ENCODE measurements at places on chromosomes 4 and X.

DNA sequence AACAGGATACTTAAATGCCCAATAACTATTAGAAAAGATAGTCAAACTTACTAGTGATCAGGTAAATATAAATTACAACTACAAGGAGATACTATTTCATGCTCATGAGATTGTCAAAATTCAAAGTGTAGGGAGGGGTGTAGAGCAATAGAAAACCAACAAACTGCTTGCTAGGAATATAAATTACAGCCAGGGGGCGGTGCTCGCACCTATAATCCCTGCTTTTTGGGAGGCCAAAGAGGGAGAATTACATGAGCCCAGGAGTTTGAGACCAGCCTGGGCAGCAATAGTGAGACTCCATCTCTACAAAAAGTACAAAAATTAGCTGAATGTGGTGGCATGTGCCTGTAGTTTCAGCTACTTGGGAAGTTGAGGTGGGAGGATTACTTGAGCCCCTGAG, 556.5 kb upstream of the NR3C2 start:
- DNase-seq = no peak

DNA sequence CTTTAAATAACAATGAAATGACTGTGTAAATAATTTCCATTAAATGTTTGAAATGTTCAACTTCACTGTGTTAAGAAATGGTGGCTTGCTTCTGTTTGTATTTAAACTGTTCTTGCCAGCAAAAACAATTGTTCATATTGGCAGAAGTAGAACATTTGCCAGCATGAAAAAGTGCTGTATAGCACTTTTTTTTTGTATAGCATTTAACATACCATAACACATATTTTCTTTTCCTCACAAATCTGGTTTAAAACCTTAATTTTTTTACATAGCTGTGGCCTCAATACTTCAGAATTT, 94.1 kb downstream of the COX18 start:
- DNase-seq = no peak

- DNase-seq = no peak
These were observed 421.8 kb downstream of the MAPK10 start for GRCh38 chr4:85938062-85938461.

DNA sequence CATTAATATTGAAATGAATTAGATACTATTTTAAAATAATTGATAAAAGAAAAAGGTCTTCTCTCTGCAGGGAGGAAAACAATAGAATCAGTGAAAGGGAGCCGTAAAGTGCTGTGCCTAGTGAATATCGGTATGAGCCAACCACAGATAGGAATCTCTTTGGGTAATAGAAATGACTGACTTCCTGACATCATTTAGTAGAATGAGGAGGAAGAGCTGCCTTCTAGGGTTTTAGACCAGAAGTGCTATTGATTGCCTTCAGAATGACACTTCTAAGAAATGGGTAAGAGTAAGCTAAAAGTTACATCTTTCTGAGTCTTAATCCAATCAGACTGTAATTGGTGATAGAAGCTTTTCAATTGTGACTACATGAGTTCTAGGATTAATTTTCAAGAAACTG, 134.0 kb upstream of the MAP9 start:
- no peak for DNase-seq

- no peak for DNase-seq
These were observed 875.0 kb upstream of the IGFBP7 start for GRCh38 chr4:57985161-57985560.

DNA sequence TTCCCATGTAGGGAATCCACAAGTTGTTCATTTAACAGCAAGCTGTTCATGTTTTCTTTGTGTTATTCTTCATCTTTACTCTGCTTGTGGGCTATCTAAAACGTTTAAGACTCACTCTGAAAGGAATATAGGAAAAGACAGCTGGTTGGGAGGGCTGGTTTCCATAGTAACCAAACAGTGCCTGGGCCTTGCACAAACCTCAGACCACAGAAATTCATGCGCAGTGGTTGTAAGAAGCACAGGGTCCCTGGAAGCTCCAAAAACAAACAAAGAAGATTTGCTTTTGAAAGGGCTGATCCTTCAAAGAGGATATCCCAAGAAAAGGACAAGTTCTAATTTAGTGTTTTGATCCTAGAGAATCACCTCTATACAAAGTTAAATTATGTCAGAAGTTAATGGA, 7.8 kb downstream of the SERTM2 start:
- no peak for DNase-seq

GRCh38 chr4:54940996-54941865, 184.2 kb downstream of the KDR start:
- no peak for DNase-seq

DNA sequence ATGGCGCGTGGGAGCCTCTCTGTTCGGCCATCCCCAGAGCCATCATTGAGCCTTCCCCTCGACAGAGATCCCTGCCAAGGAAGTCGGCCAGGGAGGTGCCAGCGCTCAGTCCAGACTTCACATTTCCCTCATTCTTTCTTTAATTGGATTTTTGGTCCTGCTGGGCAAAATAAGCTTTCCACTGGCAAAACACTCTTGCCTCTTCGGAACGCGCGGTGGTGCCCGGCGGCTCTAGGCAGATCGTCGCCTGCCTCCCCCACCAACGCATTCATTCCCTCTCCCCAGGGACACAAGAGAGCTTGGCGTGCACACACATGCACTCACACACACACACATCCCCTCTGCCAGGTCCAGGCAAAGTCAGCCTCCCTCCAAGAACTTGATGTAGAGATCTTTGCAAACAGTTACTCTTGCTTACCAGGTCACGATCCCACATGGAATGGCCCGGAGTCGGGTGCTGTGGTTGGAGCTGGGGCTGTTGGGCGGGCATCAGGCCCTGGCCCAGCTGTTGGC, 257.1 kb downstream of the BCOR start:
- no peak for DNase-seq

- peak; percentile 75 for DNase-seq
These were observed at the start of gene SLC9A6 for GRCh38 chrX:135985157-135985972. Gene SLC9A6 (plus strand): TSS chrX:135985435. CDS start chrX:135985659, 224 bp downstream.

GRCh38 chr4:121674696-121675095, 22.1 kb downstream of the ANXA5 start:
- no peak for DNase-seq

DNA sequence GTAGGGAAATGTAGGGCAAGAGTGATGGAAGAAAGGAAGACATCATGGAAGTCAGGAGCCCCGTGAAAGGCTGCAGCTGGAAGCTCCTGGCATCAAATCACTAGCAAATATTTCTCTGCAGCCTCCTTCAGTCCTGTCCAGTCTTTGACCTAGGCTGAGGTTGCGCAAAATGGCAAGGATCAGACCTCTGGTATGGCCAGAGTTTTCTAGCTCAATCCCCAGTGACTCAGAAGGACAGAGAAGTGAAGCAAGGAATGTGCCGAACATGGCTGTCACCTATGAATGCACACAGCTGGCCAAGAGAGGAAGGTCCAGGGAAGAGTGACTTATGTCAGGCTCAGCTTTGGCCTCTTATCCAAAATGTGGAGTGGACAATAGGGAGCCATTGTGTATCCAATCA, 71.1 kb upstream of the PHOX2B start:
- DNase-seq = no peak

GRCh38 chr4:112003231-112003907, 141.9 kb upstream of the FAM241A start:
- DNase-seq = no peak

- peak; percentile 23 for DNase-seq
These were observed 39.5 kb downstream of the HOPX start for GRCh38 chr4:56641494-56642051.

DNA sequence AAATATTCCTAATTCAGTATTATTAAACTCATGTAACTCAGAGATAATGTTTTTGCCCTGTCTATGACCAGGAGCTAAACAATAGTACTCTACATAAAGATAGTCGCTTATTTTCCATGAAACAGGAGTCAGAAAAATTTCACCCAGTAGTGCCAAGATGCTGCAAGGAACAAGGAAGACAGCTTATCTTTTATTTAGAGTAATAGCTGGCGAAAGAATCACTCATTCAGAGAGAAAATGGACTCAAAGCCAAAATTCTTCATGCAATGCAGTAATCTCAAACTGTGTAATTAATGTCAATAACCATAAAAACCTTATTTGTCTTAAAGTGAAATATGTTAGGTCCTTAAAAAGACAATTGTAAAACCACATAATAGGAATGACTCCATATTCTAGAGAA, 477.8 kb downstream of the ANKRD50 start:
- no peak for DNase-seq

DNA sequence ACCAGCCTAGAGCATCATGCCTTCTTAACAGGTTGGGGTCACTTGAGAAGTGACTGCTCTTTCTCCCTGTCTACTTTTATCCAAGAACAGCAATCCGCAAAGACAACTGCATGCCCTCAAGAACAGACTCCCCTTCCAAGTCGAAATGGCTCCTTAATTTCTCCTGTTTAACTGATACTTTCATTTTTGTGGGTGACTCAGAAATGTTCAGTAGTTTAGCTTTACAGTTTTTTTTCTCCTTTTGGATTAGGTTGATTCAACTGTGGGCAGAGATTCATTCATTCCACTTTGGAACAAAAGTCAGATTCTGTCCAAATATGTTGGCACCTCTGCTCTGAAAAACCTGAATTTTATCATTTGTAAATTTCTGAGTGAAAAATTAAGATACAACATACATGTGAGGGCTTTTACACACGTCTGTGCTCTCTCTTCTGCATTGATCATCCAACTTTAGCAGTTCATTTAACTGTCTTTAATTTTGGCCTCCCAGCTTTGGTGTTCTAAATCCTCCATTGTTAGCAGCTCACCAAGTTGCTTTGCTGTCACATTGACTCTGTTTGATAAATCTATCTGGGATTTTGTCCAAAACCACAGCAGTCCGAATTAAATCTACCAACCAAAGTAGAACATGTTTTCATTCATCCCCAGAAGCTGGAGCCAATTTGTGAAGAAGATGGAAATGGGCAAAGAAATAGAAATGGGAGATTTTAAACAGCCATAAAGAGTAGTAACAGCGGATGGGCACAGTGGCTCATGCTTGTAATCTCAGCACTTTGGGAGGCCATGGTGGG, 50.0 kb downstream of the HOPX start:
- no peak for DNase-seq

DNA sequence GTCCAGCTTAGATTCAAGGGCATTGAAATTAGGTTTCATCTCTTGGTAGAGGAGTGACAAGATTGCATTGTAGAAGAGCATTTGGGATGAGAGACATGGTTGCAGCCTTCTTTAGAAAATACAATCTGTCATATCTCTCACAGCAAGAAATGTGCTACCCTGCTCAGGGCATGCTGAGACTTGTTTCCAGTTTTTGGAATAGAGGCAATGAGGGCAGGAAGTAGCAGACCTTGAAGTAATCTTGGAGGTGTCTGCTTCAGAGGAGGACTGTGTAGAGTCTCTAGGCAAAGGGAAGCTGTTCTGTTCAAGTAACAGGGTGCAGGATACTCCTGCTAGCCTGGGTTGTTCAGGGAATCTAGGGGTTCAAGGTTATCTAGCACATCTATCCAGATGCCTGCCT, 116.1 kb upstream of the ZNF827 start:
- no peak for DNase-seq

DNA sequence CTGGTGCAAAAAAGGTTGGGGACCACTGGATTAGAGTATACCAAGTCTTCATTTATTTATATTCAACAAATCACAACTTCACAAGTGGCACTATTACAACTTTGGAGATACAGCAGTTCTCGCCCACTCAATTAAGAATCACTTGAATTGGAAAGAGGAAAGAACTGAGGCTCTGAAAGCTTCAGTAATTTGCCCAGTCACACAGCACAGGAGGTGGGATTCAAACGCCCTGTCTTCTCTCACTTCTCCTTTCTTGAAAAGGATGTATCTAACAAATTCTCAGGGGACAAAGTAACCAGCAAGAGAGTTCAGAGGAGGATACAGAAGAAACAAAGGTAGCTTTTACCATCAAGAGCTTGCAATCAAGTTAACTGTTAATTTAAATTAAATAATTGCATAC, 12.4 kb downstream of the SMIM14 start:
- DNase-seq = no peak
